ENCODE measurements at places on chromosomes 5 and 9.

DNA sequence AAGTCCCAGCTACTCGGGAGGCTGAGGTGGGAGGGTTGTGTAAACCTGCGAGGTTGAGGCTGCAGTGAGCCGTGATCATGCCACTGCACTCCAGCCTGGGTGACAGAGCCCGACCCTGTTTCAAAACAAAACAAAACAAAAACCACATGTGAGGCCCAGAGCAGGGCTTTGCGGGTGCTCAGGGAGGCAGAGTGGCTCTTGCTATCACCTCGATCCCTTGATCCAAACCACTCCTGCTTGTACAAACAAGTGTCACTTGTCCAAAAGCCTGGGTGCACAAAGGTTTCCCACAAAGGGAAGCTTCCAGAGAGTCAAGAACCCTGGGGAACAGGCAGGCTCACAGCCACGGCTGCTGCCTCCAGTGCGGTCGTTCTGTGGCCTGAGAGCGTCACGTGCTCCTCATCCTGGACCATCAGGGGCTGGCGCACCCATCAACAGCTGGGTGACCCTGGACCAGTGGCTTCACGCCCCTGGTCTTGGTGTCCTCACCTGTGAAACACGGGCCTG is 162.7 kb downstream of the C9orf50 start:
- DNase-seq = no peak

- no peak for DNase-seq
Observed at GRCh38 chr9:6739218-6739617, 18.6 kb upstream of the KDM4C start.

GRCh38 chr9:87868635-87869034 is 14.0 kb upstream of the SPATA31E1 start:
- DNase-seq = no peak

- DNase-seq = peak; percentile 69
Observed at GRCh38 chr5:128213340-128213739, 129.8 kb downstream of the SLC12A2 start.

DNA sequence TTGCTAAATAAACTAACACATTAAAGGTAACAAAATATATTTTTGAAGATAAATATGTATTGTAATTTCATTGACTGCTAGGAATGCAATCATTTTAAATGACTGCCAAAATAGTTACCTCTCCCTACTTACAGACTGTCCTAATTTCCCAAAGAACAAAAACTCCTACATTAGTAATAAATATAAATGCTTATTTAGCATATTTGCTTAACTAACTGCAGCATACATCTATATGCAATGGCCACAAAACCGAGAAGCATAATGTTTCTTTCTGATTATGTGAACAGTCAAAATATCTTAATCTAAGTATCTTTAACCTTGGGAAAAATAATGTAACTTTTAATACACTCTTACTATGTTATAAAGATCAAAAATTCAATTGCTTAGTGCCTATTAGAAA is 431.7 kb downstream of the HCN1 start:
- DNase-seq = no peak

DNA sequence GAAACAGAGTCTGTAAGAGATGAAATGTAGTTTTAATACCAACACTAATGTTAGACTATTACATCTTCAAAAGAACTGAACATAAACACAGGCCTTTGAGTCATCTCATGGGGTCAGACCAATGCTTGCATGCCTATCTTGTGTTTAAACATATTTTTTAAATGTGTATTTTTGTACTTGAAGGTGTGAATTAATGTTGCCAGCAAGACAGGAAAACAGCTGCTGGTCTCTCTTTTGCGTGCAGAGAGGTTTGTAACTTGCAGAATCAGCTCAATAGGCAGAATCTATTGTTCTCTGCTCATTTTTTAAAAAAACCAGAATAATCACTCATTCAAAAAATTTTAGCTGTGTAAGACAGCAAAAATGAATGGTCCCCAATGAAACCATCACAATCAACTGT is 180.2 kb downstream of the ALDH1A1 start:
- DNase-seq = no peak

- no peak for DNase-seq
Observed at GRCh38 chr9:34985311-34985899, 4.1 kb upstream of the DNAJB5 start.

DNA sequence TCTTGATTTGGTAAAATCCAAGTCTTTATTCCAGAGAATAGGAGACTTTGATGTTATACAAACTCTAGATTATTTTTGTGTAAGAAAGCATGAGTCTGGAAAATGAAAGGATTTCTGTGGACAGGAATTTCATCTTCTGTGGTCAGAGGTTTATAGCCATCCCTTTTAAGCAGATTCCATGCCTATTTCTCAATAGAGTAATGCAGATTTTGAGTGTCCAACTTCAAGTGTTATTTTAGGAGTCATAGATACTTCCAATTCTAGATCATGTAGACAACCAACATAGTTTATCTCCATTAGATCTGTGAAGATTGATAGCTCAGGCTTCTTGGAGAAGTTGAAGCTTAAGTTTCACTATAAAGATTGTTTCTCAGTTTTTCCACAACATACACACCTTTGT is 379.7 kb downstream of the PSAT1 start:
- DNase-seq = no peak

- no peak for DNase-seq
Observed at GRCh38 chr9:73565026-73565425, 413.4 kb downstream of the ANXA1 start.

DNA sequence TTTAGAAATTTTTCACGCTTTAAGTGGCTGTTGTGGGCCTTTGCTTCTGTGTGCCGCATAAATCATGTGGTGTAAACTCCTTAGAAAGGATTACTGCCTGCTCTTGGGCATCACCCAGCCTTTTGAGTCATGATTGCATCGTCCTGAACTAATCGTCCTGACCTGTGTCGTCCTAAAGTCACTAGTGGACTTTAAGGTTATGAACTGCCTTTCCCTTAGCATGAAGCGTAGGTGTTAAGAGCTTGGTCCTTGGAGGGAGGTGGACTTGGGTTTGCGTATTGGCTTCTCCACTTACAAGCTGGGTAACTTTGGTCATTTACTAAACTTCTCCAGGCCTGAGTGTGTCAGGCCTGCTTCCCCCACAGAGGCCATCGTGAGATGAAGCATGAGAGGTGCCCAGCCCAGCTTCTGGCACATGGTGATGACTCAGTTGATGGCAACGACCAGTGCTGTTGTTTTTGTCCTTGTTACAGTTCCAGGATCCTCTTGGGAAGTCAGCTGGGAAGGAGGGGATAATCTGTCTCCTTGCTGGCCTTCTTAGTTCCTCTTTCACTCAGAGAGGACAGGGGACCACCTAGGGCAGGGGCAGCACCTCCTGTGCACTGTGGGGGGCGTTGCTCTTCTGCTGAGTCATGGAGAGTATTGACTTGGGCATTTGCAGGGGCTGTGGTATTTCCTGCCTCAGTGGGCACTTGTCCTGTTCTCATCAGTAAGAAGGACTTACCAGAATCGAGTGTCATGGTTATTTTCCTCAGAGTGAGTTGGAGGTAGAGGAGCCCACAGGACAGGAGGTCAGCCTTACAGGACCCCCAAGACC is 54.2 kb upstream of the NCS1 start:
- DNase-seq = no peak
